ENCODE measurements at places on chromosomes 6 and 20. TPM values are rescaled to one million over a fixed set of nuclear protein-coding genes. Genes with fewer than 3 reads are reported as not detected.

Gene CD40
- 20.6 TPM for total RNA-seq

Gene SNAP25
- 4.8 TPM for total RNA-seq

Gene ZHX3
- total RNA-seq, result 46.3 TPM

Gene GNRH2
- total RNA-seq, result not detected

Gene PSMA7
- 439 TPM for total RNA-seq

DNA sequence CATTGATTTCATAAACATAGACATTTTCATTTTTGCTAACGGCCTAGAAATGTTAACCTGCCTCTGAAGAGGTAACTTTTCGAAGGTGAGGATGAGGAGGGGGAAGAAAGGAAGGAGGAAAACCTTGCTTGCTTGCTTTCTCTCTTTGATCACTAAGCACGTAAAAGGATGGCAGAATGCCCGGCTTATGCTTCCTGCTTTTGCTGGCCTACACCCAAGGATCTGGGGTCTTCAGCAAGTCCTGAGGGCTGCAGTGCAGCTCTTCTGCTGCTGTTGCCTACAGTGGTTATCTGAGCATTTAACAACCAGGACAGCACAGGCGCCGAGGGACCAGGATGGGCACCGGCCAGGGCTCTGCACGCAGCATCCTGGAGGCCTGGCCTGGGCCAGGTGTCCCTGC is 150.8 kb upstream of the TAB2 start:
- DNase-seq, result no peak

DNA sequence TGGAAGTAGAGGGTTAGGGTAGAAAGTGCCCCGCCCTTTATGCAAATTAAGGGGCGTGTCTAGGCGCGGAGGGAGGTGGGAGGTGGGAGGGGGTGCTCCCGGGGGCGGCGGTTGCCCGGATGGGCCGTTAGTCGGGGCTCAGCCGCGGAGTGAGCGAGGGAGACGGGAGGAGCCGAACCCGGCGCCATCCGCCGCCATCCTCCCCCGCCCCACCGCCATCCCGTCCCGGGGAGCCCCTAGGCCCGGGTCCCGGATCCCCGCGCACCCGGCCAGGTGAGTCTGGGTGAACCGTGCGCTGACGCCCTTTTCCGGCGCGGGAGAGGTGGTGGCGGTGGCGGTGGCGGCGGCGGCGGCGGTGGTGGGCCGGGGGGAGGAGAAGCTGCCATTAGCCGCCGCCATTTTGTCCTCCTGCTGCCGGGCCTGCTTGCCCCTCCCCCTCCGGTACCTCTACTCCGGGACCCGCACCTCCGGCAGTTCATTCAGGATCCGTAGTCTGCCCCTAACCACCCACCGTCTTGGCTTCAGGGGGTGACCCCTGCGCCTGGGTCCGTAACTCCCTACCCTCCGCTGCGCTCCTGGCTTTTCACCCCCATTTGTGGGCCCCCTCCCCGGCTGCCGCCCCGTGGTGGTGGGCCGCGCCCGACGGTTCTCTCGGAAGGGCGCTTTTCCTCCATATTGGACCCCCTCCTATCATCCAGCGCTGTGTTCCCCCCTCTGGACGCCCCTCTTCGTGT is at the start of gene PRRC2A:
Gene PRRC2A, plus strand, starts transcription at position 130 of the 734 bp plus-strand sequence. CDS start 2,075 bp downstream, outside the sequence.
- DNase-seq, result peak; percentile 91

GRCh38 chr6:38354905-38355304 is 284.8 kb downstream of the BTBD9 start:
- no peak for DNase-seq

- DNase-seq, result no peak
Measured at GRCh38 chr6:13262302-13263230, 65.8 kb downstream of the TBC1D7 start.

All from omental fat pad (tissue), 4 donors.